NCI-H1436 treated with DMSO at 0.1 percent for 48 hours (cell line): ENCODE measurements at places on chromosomes 1 and 21.

GRCh38 chr1:180193141-180194047, 36.7 kb upstream of the LHX4 start:
- no peak for DNase-seq

GRCh38 chr1:111882559-111882958, 106.9 kb downstream of the KCND3 start:
- DNase-seq: no peak

- no peak for DNase-seq
Measured at GRCh38 chr1:109266965-109267364, 16.0 kb downstream of the PSRC1 start.

- DNase-seq: no peak
Measured at GRCh38 chr21:43986544-43987451, 25.3 kb upstream of the TRAPPC10 start.

DNA sequence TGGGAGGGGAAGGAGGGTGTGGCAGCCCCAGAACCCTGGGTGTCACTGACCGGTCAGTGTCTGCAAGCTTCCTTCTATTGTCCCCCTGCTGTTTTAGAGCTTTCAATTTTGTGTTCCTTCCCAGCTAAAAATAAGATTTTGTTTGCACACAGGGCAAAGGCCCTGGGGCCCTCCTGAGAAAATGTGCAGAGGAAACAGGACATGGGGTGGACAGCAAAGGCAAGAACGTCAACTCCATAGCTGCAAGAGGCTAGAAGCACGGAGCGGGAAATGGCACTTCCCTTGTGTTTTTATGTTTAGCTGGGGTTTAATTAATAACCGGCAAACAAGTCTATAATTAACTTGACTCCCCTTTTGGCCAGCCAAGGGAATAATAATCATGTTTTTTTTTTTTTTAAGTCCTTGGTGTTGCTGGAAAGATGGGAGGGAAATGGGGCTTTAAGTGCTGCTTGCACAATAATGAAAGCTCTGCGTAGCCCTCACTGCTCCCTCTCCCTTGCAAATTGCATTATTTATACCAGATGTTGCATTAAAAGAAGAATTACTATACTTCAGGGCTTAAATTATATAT, 261.4 kb upstream of the USP24 start:
- no peak for DNase-seq

DNA sequence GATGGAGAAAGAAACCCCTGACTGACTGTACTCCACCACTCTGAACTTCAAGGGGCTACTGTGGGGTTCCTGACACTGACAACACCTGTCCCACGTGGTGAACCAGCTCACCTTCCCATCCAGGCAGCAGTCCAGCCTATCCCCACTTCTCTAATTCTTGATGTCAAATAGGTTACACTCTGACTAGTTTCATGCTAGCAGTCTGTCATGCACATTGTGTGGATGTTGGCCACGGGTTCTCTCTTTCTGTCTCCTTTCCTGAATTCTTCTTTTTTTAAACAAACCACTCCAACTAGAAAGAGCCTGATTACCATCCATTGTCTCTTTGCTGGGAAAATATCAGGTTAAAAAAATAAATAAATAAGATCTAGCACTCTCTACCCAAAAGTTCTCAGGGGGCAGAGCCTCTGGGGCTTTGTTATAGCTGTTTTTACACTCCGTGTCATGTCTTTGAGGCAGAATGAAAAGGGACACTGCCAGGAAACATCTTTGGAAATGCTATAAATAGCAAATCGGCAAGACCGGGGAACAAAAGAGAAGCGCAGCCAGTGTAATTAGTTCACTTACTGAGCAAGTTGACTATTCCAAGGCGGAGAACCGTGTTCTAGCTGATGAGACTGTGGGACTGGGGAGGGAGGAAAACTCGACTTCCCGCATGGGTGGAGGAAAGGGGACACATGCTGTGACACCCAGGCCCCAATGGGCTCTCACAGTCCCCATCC, 356.1 kb downstream of the OMA1 start:
- DNase-seq: no peak

GRCh38 chr1:7584643-7585042, 186.5 kb upstream of the VAMP3 start:
- no peak for DNase-seq

GRCh38 chr1:37244815-37245214, 210.5 kb upstream of the GRIK3 start:
- DNase-seq: no peak

- DNase-seq: peak; percentile 72
Measured at GRCh38 chr1:235074523-235075047, 54.1 kb downstream of the TOMM20 start.

DNA sequence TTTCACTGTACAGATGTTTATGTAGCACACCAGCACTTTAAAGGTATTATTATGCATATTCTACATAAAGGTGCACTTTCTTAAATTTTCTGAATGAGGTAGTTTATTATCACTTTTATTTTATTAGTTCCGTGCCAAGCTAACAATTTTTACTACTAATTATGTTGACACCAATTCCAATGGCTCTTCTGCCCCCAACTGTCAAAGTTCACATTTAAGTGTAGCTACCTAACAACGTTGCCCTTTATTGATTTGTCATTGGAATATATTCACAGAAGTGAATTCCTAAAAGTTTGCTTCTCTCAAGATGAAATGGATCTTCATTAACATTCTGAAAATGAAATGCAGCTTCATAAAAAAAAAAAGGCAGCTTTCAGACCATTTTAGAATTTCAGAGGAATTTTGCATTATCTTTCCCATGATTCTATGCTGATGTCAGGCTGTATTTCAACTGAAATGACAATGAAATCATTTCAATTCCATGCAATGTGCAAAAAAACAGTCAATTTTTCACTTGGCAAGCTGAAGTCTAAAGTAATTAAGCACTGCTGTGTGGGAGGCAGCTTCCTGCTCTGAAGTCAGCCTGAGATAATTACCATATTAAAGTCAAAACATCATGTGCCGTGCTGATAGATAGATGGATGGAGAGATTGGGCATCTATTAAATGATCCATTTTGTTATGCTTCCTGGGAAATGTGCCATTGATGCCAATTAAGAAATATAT, 229.2 kb downstream of the TTLL7 start:
- DNase-seq: no peak

DNA sequence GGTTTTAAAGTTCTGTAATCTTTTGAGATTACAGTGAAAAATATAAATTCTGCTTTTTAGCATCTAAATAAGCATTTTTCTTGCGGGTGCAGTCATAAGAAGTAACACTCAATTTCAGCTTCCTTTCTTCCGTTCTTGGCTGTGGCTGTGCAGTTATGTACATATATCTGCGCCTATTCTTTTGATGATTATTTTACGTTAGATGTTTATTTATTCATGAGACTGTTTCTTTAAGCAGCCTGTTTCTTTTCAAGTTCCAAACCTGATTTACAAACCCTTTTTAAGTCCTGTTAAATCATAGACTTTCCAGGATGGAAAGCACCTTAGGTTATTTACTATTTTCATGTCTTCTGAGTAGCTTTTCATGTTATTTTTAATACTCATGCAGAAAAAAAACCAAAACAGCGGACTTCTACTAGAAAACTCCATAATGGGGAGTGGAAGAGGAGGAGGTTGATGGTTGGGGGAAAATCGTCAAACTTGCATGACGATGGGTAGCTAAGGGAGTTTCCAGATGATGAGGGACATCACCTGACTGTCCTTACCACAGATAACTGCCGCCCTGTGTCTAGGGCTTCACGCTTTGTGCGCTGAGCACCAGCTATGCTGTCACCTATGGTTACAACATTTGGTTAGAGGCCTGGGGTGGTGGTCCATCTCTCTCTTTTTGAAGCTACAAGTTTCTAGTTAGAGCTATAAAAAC, 2.6 kb downstream of the PRDM2 start:
- DNase-seq: no peak

DNA sequence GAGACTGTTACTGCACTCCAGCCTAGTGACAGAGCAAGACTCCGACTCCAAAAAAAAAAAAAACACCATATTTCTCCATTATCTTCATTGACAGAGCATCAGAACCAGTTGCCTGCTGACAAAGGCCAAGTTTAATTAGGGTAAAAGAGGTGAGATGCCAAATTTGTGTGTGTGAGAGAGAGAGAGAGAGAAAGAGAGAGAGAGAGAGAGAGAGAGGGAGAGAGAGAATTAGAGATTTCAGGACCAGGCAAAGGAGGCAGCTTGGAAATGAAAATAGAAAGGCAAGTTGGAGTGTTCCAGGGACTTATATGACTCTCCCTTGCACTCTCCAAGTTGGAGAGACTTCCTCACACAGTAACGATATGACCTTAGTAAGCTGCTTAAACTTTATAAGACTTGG, 24.3 kb upstream of the UAP1 start:
- DNase-seq: no peak

DNA sequence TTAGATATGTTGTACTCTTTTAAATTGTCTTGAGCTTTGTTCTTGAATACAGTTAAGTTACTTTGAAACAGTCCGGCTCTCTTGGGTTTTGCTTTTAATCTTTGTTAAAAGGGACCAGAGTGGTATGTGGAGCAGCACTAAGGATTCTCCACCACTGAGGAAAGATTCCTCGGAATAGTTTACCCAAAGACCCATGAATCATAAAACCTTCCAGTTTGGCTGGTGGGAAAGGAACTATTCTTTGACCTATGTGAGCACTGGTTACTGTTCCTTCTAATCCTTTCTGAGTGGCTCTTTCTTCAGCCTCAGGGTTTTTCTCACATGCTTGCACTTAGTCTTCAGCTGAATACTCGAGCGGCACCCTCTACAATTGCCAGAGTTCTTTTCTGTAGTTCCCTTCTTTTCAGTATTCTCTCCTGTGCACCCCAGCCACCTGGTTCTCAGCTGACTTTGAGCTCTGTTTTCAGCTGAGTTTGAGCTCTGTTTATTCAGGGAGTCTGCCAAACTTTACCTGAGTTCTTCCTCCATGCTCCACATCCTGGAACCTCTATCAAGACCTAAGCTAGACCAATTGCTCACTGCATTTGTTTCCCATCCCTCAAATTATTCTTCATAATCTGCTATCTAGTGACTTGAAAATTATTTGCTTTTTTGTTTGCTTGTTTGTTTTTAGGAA, 253.8 kb upstream of the PLXNA2 start:
- DNase-seq: no peak

DNA sequence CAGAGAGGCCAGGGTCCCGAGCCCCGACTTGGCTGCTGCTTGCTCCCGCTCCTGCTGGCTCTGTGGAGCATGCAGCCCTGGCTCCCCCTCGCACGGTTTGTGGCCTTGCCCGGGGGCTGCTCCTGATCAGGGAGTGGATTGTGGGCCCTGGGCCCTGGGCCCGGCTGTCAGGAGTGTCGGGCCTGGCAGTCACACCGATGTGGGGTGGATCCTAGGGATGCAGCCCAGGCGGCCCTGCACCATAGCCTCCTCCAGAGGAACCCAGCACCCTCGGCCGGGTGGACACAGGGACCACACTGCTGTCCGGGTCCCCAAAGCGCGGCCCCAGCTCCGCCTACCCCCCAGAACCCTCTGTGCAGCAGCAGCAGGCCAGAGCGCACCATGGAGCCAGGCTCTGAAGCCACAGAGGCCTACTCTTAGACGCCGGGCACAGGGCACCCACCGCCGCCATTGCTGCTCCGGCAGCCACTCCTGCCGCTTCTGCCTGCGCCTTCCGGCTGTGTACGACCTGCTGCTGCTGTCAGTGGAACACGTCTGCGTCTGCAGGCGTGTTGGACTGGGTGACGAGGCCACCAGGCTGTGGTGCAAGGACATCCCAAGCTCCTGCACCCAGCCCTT, 9.4 kb downstream of the SLX9 start:
- no peak for DNase-seq

DNA sequence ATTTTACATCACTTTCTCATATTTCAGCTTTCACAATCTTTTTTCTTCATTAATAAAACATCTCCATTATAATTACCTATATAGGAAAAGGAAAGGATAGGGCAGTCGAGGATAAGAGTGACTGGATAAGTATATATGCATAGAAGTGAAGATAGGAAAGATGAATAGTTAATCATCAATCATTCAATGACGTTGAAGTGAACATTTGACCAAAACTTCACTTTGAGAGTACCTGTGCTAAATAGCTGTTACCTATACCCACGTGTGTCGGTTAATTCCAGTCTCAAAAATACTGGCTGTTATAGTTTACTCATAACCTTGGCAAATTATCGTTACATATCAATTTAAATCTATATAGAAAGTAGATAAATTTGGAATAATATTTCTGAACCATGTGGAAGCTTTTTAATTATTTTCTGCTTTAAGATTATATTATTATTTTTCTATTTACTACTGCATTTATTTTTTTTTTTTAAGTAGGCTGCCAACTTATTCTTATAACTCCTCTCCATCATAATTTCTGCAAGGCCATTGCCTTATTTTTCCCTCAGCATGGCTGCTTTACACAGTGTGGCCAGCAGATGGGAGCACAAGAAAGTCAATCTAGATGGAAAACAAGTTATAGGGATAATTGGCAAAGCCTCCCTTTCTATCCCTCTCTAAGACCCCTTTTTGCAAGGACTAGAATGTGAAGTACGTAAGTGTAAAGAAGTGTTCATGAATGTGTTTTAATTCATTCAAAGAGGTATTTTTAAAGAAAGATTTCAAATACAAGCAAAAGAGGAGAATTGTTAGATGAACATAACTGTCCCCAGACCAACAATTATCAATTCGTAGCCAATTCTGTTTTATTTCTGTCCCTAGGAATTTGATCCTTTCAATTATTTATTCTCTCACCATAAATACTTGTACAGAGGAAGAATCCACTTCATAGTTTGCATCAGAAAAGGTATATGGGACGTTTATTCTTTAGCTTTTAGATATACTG, 290.4 kb downstream of the KCNT2 start:
- DNase-seq: no peak

DNA sequence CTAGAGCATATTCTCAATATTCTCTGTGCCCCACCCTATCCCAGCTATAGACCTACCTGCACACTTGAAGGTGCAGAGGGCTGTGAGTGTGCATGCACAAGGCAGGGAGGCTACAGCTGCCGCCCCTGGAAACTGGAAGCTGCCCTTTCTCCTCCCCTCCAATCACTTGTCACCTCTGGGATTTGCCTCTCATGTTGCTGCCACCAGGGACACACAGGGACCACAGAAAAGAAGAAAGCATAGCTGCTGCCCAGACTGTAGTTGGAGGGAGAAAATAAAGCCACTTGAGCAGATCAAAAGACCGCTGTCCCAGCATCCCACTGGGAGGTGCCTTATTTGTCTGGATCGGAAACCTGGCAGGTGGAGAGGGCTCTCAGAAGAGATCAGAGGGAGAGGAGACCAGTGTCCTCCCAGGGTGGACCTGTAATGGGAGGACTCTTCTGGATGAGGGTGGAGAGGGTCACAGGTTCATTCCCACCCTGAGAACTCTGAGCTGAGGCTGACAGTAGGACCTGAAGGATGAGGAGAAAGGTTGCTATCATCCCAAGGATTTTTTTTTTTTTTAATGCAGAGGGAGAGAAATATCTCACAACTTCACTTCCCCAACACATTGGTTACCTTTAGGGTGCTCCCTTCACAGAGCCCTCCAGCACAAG, 7.6 kb upstream of the INPP5B start:
- DNase-seq: no peak

- no peak for DNase-seq
Measured at GRCh38 chr1:184664042-184664660, 90.5 kb downstream of the EDEM3 start.

DNA sequence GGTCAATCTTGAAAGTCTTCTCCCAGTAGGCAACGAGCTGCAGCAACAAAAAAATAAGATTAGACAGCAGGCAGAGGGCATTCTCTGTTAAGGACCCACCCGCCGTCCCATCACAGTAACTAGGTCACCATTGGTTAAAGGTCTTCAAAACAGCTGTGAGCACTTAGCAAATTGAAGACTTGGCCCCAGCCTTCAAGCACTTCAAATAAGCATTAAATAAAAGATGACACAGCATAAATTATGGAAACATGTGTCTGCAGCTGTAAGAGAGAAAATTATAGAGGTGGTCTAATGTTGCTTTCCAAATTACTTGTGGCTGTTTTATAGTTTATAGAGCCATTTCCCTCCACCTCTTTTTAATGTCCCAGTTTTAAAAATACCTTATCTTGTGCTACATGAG, 61.2 kb downstream of the VANGL1 start:
- DNase-seq: no peak
